ENCODE measurements at places on chromosomes 2 and 18. TPM values are rescaled to one million over a fixed set of nuclear protein-coding genes. Genes with fewer than 3 reads are reported as not detected.

DNA sequence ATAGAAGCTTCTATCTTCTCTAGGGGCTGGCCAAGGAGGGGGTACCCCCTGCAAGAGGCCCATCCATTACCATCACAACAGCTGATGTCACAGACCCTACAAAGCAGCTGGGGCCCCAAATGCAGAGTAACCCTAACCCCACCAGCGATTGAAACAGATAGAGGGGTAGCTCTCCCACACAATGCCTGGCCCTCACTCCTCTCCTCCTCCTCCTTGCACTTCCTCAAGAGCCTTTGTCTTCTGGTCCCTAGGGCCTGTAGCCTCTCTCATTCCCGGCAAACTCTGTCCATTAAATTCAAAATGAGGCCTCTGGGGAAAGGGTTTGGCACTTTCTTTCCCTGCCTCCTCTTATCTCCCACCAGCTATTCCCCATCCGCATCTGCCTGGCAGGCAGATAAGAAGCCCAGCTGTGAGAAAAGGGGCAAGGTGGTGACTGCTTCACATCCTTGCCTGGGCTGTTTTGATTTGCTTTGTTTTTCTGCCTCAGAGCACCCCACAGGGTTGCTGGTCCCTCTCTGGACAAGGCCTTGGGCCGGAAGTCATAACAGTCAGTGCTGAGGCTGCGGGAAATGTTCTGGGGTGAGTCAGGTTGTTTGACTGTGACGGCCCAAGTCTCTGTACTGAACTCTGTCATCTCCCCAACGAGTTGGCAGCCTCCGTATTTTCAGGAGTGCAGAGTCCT, 26.1 kb upstream of the CYP26B1 start:
- no peak for ATAC-seq

DNA sequence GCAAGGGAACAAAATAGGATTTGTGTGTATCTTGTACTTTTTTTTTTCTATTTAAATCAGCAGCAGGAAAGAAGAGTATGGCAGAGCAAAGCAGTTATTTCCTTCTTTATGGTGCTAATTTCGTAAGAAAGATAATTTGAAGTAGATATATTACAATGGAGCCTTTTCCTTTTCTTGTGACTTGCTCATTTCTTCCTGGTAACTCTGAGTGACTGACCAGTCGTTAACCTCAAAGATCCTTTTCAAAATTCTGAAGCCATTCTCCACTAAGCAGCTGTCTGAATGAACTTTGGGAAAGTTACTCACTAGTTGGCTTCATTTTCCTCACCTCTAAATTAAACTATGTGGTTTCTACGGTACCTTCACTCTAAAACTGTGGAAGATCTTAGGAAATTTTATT, 24.6 kb downstream of the AFTPH start:
- no peak for ATAC-seq

- peak; percentile 95 for ATAC-seq
Measured at GRCh38 chr2:240513549-240514287, 44.1 kb downstream of the ANKMY1 start.

TRABD2A gene
- total RNA-seq = 0.24 TPM
